Stimulated activated CD8-positive, alpha-beta memory T cell treated with anti-CD3 and anti-CD28 coated beads, Interleukin-7, amount 100 ng/mL, for 48 hours (primary cell): ENCODE measurements at places on chromosomes 6 and 20.

GRCh38 chr6:149510793-149511512 lies 26.1 kb upstream of the ZC3H12D start:
- DNase-seq = no peak

DNA sequence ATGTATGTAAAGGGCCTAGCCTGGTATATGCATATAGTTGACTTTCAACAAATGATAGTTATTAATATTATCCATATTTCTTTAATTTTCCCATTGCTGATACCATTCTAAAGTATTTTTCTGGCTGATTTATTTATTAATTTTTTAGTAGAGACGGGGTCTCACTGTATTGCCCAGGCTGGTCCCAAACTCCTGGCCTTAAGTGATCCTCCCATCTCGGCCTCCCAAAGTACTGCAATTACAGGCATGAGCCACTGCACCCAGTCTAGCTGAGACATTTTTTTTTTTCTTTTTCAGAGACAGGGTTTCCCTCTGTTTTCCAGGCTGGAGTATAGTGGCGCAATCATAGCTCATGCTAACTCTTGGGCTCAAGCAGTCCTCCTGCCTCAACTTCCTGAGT lies 29.8 kb upstream of the MROH8 start:
- no peak for DNase-seq

- no peak for DNase-seq
Measured at GRCh38 chr6:82270881-82271635, 23.5 kb upstream of the IBTK start.

DNA sequence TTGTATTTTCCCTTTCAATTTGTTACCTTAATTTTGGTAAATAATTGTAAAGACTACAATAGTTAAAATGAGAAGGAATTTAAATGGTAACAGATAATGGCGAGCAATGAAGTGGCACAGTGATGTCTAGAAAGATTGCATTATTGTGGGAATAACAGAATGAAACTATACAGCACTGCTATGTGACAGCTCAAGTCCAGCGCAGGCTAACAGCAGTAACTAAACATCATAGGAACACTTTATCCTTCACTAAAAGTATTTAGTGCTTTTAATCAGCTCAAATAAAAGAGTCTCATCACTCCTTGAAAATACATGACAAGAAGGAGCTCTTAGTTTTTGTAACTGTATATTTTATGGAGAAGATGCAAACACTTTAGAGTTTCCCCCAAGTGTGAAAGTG lies 190.8 kb downstream of the TENT5A start:
- DNase-seq = no peak

- no peak for DNase-seq
Measured at GRCh38 chr20:52104546-52105441, 86.8 kb downstream of the ZFP64 start.

GRCh38 chr20:32395066-32395465 lies 36.9 kb downstream of the ASXL1 start:
- no peak for DNase-seq

DNA sequence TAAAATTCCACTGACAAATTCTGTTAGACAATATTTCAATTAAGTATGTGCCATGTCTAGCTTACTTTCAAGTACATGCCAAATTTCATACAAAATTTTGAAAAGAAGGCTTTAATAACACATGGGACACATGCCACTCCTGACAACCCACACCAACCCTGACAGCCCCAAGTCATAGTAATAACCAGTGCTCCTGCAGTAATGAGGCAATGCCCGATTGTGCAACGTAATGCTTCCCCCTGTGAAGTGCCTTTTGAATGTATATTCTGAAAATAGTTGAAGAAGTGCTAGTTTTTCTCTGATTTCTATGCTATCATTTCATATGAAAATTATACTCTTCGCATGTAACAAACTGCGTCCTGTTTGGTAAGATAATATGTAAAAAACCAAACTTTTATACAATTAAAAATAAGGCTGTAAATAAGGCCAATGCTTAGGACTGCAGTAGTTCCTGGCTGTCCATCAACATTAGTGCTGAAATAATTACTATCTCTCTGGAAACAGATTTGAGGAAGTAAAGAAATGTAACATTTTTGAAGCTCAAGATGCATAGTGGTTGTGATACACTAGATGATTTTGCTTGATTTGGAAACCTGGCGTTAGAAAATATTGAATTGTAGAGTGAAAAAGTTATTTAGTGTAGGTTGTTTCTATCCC lies 125.8 kb upstream of the BCLAF1 start:
- DNase-seq = no peak
